ENCODE measurements at places on chromosomes 4 and X. TPM values are rescaled to one million over a fixed set of nuclear protein-coding genes. Genes with fewer than 3 reads are reported as not detected.
A peak's percentile ranks its signal among the peaks of the same experiment; 100 is the strongest.

Gene IBSP
- total RNA-seq = not detected

GRCh38 chr4:183905593-183906488 lies 734 bp downstream of the STOX2 start:
- peak; percentile 23 for DNase-seq

DNA sequence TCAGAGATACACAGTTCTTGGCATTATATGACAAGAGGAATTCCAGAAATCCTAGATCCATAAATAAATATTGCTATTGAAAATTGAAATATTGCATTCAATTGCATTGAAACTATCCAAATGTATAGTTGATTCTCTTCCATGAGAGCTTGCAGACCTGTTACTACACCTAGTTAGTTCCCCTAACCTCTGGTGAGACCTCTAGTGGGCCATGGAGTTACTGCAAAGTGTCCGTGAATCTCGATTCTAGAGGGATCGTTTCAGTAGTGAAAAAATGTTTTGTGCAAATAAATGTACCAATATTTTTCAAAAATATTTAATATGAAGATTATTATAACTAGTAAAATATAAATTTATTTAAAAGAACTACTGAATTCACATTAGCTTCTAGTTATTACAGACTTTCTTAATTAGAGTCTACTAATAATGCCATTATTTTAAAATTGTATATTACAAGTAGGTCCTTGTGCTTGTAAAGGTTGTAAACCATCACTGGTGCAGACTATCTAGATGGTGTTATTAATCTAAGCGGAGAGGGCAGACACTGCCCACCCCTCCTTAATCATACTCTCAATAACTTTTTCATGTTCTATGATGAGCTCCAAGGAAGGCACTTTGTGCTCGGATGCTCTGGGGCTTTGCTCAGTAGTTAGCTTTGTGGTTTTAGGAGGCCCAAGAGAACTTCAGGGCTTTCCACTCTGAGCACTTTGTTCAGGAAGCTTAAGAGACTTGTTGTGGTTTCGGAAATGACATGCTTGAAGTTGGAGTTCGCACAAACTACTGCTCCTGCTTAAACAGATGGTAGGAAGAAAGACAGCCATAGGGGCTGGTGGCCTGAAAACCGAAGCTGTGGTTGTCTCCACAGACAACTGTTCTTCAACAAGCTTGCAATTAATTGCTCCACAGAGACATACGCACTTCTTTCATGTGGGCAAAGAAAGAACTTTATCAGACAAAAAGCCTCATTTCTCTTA lies 42.8 kb downstream of the IL21 start:
- peak; percentile 41 for DNase-seq

DNA sequence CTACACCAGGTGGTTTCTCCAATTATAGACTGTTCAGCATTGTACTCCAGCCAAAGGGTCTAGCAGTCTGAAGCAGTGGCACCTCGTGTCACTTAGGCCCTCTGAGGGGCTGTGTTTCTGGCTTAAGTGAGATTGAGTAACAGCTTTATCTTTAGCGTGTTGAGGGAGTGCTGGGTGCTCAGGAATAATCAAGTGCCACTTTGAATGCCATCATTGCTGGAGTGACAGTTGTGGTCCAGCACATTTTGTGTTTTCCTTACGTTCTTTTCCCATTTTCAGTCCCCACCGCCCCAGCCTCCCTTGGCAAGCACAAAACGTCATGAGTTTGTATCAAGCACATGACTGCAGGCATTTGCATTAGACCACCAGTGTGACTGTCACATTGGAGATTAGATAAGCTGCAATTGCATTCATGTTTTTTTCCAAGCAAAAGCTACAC lies 58.7 kb downstream of the FNIP2 start:
- DNase-seq = no peak

GRCh38 chr4:37908488-37909331 lies 17.8 kb downstream of the TBC1D1 start:
- DNase-seq = peak; percentile 50

Gene CAPN6
- total RNA-seq = 0.87 TPM

Gene EVC2
- total RNA-seq = 14.7 TPM

Gene SPP1
- total RNA-seq = 3,280 TPM

DNA sequence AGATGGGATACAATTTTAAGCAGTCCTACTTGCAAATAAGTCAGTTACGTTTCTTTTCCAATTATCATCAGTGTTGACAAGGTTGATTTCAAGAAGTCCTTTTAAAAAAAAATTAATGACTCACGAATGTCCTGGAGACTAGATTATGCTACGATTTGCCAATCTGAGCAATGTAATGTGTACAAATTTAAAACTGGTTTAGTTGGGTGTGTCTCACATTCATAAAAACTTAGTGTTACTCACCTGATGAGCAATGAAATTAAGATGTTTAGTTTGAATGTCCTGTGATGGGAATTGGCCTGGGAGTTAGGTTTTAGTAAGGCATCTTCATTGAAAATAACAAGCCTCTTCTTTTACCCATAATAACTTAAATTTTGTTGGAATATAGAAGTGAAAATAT lies 136.7 kb upstream of the POF1B start:
- DNase-seq = no peak

DNA sequence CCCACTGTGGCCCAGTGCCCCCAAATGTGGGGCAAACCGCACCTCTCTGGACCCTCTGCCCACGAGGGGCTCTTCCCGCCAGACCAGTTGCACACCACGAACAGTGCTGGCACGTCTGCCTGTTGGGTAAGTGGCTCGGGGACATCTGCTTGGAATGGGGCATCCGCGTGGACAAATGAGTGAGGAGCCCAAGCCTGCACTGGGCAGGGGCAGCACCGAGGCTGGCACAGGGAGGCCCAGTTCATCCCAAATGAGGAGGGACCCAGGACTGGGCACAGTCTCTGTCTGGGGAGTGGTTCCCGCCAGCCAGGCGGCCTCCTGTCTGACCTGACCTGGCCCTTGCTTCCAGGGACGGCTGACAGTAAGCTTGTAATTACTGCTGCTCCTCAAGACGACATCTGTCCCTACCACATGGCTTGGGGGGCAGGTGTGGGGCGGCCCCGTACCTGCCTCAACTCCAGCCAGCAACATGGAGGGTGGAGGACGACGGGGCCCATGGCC lies 3.2 kb downstream of the SPON2 start:
- DNase-seq = no peak

Gene G6PD
- total RNA-seq = 152 TPM

Gene MRPS18C
- 17.2 TPM for total RNA-seq

Gene SYTL5
- total RNA-seq = under 0.01 TPM

GRCh38 chr4:57158221-57158620 lies 48.0 kb upstream of the IGFBP7 start:
- peak; percentile 26 for DNase-seq

Gene RAB40A
- 0.25 TPM for total RNA-seq

Gene SH3BGRL
- 35.4 TPM for total RNA-seq

Gene LPAR4
- 0.70 TPM for total RNA-seq

DNA sequence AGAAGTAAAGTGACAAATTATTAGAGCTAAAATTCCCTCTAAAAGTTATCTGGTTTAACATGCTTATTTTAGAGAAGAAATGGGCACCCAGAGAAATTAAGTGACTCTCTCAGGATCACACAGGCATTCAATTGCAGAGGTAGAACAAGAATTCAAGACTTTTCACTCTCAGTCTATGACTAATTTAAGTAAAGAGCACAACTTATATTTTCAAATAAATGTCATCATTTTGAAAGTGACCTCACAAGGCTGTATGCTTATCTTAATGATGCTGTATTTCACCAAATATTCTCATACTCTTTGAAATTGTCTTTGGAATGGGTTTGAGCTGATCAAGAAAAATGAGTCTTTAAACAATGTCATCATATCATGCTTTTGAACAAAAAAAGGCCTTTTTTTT lies 15.3 kb downstream of the GPR174 start:
- DNase-seq = no peak

DNA sequence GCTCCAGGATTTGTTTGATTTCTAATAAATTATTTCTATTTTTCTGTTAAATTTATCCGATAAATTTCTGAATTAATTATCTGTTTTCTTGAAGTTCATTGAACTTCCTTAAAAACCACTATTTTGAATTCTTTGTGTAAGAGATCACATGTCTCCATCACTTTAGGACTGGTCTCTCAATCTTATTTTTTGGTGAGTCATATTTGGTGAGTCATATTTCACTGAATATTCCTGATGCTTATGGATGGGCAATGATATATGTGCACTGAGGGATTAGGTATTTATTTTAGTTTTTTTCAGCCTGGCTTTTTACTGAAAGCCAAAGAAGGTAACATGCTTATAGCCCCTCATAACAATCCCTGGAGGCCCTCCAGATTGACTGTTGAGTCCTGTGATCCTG lies 48.5 kb upstream of the IL15 start:
- no peak for DNase-seq

DNA sequence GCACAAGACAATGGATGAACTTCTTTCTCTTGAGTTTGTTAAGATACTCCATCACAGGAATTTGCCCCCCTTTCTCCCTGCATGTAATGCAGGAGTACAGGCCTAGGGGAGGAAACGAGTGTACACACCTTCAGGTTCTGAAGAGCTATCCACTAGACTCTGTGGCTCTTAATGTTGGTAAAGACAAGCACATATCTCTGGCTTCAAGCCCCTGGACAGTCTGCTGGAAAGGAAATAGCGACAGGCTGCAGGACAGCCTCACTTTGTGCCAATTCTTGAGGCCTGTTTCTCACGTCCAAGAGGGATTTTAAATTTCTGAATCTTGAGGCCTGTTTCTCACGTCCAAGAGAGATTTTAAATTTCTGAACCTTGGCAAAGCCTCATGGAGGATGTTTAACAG lies 87.1 kb downstream of the RLIM start:
- DNase-seq = no peak

Gene MAGEA3
- total RNA-seq = not detected

DNA sequence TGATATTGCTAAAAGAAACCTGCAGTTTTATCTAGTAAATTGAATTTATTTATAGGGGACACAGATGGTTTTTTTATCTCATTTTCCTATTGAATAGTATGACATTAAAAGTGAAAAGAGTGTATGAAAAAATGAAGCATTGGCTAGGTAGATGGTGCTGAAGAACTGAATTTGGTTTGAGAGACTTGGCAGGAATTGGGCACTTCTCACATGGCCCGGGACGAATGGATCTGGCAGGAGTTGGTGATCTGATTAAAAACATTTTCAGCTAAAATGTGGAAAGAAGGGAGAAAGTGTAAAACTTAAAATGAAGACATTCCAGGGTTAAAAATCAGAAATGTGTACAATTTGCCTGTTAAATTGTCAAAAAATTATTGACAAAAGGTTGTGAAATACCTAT lies 1088.5 kb upstream of the PABPC4L start:
- no peak for DNase-seq

Gene DDX53
- total RNA-seq = not detected

Gene NAP1L2
- 2.1 TPM for total RNA-seq

Gene CENPI
- 1.2 TPM for total RNA-seq

- DNase-seq = peak; percentile 39
Observed at GRCh38 chr4:76590798-76591281, 155.8 kb downstream of the SHROOM3 start.

DNA sequence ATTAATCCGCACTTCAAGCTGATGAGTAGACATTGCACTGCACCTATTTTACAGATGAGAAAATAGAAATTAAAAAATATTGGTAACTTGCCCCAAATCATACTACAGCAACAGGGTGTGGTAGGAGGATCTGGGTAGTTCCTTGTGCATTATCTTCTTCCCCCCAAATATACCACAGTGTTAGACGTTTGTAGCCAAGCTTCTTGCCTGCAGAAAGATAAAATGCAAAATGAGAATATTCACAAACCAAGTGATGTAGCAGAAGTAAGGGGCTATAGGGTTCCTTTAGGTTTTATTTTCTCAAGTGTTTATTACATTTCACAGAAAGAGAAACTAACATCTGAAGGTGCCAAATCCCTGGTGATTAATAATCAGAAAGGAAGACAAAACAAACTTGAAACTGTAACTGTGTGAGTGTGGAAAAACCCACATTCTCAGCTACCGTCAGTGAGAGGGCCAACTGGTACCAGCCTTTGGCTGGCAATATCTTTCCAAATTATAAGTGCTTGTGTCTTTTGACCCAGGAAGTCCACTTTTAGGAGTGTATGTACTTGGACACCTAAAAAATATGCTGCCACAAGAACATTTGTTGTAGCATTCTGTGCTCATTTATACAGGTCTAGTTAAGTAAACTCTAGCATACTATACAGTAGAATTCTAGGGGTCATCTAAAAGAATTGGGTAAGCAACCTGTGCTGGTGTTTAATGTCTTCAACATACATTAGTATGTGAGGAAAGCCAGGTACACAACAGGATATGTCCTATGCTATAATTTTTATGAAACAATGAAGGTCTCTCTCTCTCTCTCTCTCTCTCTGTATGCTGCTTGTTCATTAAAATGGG lies 6.7 kb upstream of the CD38 start:
- no peak for DNase-seq

DNA sequence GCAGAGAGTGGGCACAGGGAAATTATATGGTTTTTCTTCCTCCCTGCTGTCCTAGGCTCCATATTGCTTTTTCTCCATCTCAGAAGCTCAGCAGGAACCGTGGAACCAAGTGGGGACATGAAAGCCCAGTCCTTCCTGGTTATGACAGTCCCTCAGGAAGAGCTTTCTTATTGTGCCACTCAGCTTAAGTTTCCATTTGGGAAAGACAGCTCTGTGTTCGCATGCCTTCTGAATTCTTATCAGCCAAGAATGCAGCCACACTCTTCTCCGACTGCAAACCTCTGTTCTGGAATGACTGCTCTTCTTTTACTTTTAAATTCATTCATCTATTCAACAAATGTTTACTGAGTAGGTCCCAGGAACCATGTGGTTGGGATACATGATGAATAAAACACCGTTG lies 58.0 kb upstream of the PPARGC1A start:
- DNase-seq = no peak

GRCh38 chrX:134023851-134024281 lies 38.5 kb upstream of the GPC3 start:
- DNase-seq = no peak

DNA sequence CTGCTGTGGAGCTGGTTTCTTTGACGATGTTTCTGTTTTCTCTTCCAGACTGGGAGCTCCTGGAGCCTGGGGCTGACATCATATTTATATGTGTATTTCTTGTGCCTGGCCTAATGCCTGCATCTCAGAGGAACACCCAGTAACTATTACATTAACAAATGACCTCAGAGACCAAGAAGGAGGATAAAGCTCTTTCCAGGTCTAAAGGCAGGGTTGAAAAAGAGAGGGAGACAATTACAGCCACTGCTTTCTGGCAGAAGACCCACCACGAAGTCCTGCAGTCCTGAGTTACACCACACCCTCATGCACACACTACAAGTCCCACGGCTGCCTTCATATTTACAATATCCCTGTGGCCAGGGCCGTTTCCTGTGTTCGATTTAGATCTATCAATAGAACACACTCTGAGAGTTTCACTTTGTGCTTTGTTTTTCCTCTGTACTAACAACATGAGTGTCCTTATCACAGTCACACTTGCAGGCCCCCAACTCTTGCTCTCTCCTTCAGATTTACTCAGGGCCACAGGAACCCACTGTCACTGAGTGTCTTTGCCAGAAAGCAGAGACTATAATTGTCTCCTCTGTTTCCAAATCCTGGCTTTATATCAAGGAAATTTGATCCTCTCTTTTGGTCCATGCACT lies 535.5 kb downstream of the MID1IP1 start:
- no peak for DNase-seq
